Activated CD8-positive, alpha-beta memory T cell treated with anti-CD3 and anti-CD28 coated beads, Interleukin-2, amount 10 ng/mL, durations not matched to agents 7 days and 5 days (primary cell): ENCODE measurements at places on chromosomes 3 and 15. TPM values are rescaled to one million over a fixed set of nuclear protein-coding genes. Genes with fewer than 3 reads are reported as not detected.

The CASR gene
- total RNA-seq, result not detected

The DUOXA1 gene
- not detected for total RNA-seq

The ISLR2 gene
- total RNA-seq, result 0.20 TPM

The RBPMS2 gene
- not detected for total RNA-seq

The OR5H1 gene
- not detected for total RNA-seq

The PLSCR4 gene
- total RNA-seq, result not detected

The LRRN1 gene
- total RNA-seq, result 0.26 TPM

The MKRN2OS gene
- not detected for total RNA-seq

The ZMYND10 gene
- total RNA-seq, result 2.9 TPM

The ARNT2 gene
- not detected for total RNA-seq

The GOLGA6B gene
- total RNA-seq, result not detected

The PLOD2 gene
- total RNA-seq, result 1.2 TPM

The SRGAP3 gene
- 2.8 TPM for total RNA-seq

The LRRC3B gene
- not detected for total RNA-seq

The MRPL3 gene
- total RNA-seq, result 98.0 TPM
